ENCODE measurements at places on chromosomes 7 and 10. TPM values are rescaled to one million over a fixed set of nuclear protein-coding genes. Genes with fewer than 3 reads are reported as not detected.

The TEX36 gene
- not detected for total RNA-seq

The ZNF853 gene
- 0.07 TPM for total RNA-seq

The C10orf53 gene
- total RNA-seq = not detected

The STEAP2 gene
- 6.1 TPM for total RNA-seq

The LRRD1 gene
- not detected for total RNA-seq

The ITGB8 gene
- total RNA-seq = 12.3 TPM

The EPHB6 gene
- total RNA-seq = 0.78 TPM

The DNAJB6 gene
- 121 TPM for total RNA-seq

The LIPK gene
- total RNA-seq = not detected

The SYT15 gene
- 0.10 TPM for total RNA-seq

The OR2A1 gene
- not detected for total RNA-seq

The KIF20B gene
- 30.4 TPM for total RNA-seq

The FAM25A gene
- not detected for total RNA-seq

Data from foreskin keratinocyte (primary cell).